ENCODE measurements at places on chromosomes 4 and X.

GRCh38 chr4:101850698-101851097 lies 60.2 kb downstream of the BANK1 start:
- no peak for DNase-seq

DNA sequence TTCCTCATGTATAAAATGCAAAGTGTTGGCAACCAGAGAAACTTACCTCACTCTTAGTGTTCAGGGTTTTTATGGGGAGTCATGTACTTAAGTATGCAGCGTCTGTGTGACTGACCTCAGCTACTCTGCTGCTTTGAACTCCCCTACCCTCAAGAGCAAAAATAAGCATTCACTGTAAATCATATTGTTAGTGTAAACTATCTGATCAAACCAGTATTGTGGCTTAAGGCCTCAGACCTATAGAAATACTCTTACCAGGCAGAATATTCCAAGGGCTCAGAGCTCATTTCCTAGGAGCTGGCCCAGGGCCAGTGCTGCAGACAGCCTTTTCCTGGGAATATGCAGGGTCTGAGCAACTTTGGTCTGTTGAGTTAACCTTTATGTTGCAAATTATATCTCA lies 453.1 kb downstream of the CCSER1 start:
- DNase-seq, result no peak

DNA sequence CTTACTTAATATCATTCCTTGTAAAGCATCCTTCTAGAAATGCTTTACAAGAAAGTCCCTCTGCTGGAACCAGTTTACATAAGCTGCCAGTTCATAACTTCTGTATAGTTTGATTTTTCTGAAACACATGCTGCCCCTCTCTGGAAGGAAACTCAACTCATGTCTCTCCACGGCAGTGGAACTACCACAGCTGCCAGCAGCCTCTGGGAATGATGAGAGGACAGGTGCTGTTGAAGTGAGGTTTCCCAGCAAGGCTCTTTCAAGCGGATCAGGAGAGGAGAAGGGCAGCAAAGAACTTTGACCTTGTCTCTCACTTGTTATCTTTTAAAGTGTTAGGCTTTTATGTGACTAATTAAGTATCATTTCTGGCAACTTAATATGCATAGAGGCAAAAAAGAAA lies 7.3 kb downstream of the GRPR start:
- no peak for DNase-seq

GRCh38 chrX:150357790-150358189 lies 5.3 kb upstream of the MAMLD1 start:
- no peak for DNase-seq

DNA sequence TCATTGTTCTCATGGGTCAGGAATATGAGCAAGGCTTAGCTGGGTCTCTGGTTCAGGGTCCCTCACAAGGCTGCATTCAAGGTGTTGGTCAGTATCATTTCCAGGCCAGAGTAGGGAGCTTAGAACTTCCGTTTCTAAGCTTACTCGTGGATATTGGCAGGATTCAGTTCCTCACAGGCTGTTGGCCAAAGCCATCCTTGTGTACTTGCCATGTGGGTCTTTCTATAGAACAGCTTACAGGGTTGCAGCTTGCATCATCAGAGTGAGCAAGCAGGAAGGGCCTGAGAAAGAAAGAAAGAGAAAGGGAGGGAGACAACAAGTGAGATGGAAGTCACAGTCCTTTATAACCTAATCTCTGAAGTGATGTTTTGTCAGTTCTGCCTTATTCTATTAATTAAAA lies 5.1 kb upstream of the LIMCH1 start:
- DNase-seq, result no peak

DNA sequence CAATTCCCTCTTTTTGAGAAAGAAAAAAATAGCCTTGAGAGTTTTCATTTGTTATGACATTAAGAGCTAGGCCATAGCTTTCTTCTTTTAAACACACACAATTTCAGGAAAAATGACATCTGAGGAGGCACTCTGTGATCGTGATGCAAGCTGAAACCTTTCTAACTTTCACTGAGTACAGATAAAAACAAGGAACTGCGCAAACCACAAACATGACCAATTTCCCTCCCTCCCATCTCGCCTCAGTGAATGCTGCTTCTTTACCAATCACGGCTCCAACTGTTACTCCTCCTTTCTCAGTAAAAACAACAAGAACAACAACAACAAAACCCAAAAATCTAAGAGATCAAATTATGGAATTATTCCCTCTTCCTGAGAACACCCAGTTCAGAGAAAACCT lies 626.8 kb downstream of the TLL1 start:
- DNase-seq, result no peak

GRCh38 chrX:51894697-51895336 lies 1.4 kb downstream of the MAGED1 start:
- no peak for DNase-seq

- DNase-seq, result no peak
These were observed 1049.8 kb upstream of the GRIA3 start for GRCh38 chrX:122134291-122134690.

GRCh38 chr4:18689308-18690115 lies 668.0 kb upstream of the LCORL start:
- DNase-seq, result no peak

DNA sequence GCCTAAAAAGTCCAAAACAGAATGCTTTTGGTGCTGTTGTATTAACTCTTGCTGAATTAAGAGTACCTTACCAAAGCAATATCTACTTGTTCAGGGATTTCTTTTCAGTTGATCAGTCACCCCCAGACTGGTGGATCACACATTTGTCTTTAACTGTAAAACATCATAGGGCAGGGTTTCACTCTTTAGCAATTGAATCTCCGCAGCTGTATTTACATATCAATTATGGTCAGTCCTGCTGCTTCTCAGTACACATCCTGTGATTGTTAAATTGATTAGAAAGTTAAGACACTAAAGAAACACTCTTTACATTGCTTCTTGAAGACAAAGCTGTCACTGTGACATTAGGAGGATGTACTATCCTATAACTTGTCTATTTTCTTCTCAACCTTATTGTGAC lies 277.1 kb upstream of the ADGRL3 start:
- no peak for DNase-seq

DNA sequence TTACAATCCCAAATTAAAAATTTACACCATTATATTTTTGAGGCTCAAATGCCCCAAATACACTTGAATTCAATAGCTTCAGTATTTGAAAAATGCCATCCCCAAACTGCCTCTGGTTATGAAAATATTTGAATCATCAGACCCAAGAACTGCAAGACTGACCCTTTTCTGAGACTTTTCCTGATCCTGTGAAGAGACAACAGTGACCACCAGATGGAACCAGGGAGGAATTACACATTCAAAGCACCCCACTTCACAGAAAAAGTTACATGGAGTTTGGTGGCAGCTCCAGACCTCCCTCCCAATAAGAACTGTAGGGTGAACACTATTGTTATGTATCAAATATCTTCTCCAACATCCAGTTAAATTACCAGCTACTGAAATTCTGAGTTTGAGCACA lies 44.0 kb upstream of the SCD5 start:
- DNase-seq, result no peak

DNA sequence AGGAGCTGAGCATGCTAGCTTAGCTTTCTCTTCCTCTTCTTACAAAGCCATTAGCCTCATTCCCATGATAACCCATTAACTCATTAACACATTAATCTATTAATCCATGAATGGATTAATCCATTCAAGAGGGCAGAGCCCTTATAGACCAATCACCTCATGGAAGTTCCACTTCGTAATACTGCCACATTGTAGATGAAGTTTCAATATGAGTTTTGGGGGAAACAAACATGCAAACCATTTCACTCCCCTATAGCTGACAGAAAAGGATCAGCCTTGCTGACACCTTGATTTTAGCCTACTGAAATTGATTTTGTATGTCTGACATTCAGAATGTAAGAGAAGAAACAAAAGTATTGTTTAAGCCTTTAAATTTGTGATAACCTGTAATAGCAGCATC lies 251.8 kb upstream of the GALNTL6 start:
- DNase-seq, result no peak

- DNase-seq, result no peak
These were observed 3.2 kb upstream of the KLHL34 start for GRCh38 chrX:21661316-21661715.

DNA sequence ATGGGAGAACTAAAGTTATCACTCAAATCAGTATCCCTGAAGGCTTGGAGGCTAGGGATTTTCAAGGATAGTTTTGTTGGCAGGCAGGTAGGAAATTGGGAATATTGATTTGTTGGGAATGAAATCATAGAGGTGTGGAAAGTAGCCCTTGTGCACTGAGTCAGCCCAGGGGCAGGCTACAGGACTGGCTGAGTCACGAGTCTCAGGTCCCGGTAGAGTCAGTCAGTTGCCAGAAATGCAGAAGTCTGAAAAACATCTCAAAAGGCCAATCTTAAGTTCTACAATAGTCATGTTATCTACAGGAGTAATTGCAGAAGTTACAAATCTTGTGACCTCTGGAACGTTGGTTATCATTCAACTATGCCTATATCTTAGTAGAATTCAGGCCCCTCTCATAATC lies 153.1 kb downstream of the GC start:
- no peak for DNase-seq

GRCh38 chrX:23799469-23800065 lies 16.6 kb downstream of the SAT1 start:
- no peak for DNase-seq

GRCh38 chr4:124481123-124481522 lies 231.4 kb downstream of the ANKRD50 start:
- DNase-seq, result no peak

DNA sequence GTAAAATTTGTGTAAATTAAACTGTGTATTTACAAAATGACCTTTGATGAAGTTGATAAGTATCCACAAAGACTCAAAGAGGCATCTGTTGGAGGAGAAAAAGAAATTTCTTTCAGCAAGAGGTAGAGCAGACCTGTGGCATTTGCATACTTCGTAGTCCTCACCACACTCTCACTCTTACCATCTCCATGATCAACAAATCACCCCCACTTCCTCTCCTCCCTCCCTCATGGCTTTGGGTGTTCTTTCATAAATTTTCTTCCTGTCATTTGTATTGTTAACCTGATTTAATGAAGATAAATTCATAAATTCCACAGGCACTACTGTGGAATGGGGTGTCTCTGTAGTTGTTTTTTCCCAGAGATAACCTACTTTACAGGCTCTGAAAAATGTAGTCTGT lies 366.5 kb downstream of the ZNF674 start:
- no peak for DNase-seq

GRCh38 chr4:89364541-89364940 lies 56.9 kb upstream of the GPRIN3 start:
- no peak for DNase-seq

- DNase-seq, result no peak
These were observed 85.8 kb downstream of the DCLK2 start for GRCh38 chr4:150164055-150164454.

DNA sequence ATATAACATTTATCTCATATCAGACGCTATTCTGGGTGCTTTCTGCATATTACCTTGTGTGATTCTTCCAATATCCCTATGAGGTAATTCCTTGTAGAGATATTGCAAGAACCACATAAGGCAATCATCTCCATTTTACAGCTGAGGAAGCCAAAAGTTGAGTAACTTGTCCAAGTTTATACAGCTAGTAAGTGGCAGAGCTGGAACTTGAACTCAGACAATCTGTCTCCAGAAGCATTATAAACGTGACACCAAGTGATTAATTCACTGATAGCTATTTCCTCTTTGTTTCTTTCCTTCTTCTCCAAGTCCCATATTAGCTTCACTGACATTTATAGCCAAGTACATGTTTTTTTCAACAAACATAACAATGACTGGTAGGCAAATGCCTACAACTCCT lies 7.3 kb downstream of the EMCN start:
- no peak for DNase-seq

DNA sequence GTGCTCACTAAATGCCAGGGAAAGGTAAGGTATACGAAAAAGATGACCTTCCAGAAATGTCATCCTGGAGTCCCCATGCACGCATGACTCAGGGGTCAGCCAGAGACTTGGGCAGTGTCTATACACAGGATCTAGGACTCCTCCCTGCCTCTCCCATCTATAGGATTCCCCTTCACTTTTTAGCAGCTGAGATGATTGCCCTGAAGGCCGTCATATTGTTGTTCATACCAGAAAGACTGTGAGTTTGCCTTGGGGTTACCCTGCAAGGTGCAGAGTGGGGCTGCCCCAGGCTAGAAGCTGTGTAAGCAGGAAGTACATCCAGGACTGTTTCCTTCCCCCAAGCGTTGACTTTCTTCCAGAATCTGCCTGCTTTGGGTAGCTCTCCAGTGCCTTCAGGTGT lies 55.1 kb upstream of the MAMLD1 start:
- no peak for DNase-seq

GRCh38 chrX:53262918-53263394 lies 18.4 kb downstream of the IQSEC2 start:
- DNase-seq, result no peak

DNA sequence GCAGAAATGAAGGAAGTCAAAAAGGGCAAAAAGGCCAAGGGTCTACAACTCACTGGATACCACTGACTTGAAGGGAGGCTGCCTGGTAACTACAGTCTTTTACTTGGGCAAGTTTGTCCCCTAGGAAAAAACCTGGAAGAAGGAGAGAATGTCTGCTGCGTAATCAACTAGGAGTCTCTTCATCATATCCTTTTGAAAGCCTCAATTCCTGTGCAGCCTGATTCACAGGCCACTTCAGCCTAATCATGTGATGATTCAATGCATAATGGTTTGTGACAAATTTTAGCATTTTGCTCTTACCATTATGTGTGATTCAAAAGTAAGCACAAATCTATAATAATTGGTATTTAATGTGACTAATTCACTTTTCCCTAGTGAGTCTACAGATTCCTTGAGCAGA lies 273.6 kb downstream of the FRMPD4 start:
- no peak for DNase-seq

- no peak for DNase-seq
These were observed 53.0 kb downstream of the CHST7 start for GRCh38 chrX:46626566-46626965.

DNA sequence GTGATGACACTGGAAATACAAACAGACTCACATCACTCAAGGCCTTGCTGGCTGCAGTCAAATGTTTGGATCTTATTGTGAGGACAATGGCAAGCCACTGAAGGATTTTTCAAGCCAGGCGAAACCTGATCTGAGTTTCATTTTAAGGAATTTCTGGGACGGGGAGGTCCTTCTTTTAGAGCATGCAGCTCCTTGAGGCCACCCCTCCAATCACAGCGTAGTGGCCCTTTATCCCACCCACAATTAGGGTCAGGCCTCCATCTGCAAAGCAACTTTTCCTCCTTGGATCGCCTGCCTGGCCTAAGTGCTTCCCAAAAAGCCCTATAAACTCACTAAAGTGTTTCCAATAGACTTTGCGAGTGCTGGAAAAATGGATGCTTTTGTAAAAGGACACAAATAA lies 115.5 kb downstream of the EFHC2 start:
- DNase-seq, result no peak

GRCh38 chr4:8316251-8316771 lies 46.8 kb downstream of the HTRA3 start:
- no peak for DNase-seq

- no peak for DNase-seq
These were observed 1702.3 kb downstream of the STIM2 start for GRCh38 chr4:28562913-28563312.

- DNase-seq, result no peak
These were observed 106.3 kb upstream of the BOD1L1 start for GRCh38 chr4:13733817-13734216.

Measured in stimulated activated CD8-positive, alpha-beta memory T cell treated with anti-CD3 and anti-CD28 coated beads, Interleukin-7, amount 100 ng/mL, for 48 hours (primary cell).